Stimulated activated CD4-positive, alpha-beta T cell treated with anti-CD3 and anti-CD28 coated beads, Interleukin-1b, Interleukin-23, amount 100 ng/mL, for 48 hours (primary cell): ENCODE measurements at places on chromosomes 12 and 14.
A peak's percentile ranks its signal among the peaks of the same experiment; 100 is the strongest.

DNA sequence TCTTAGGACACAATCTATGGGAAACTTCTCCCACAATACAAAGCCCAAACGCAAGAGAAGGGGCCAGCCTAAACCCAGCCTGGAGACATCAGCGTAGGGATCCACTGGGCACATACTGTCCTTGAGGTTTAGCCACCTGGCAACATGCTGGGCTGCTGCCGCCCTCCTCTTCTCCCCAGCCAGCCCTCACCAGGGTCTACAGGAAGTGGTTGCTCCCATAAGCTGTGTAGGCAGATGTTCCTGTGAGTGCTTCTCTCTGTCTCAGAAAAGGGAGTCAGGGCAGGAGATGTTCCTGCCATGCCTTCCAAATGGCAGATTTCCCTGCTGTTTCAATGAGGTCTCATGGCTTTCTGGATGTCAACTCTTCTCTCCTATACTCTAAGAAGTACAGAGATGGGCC, 241.4 kb downstream of the PCNX1 start:
- no peak for DNase-seq

DNA sequence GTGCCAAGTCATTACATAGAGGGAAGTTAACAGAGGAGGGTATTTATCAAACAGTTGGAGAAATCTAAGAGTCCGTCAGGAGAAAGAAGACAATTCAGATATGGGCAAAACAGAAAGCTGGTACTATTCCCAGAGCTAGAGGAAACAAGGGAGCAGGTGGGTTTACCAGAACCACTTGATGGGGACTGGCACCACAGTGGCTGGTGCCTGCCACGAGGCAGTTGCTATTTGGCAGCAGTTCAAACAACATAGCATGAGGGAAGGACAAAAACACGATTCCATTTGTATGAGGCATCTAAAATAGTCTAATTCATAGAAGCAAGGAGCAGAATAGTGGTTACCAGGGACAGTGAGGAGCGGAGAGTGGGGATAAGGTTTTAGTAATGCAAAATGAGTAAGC, 24.6 kb upstream of the KLRD1 start:
- DNase-seq: no peak

- DNase-seq: no peak
Measured at GRCh38 chr14:105153739-105154475, 14.7 kb downstream of the JAG2 start.

GRCh38 chr14:56760164-56760914, 49.9 kb downstream of the OTX2 start:
- DNase-seq: no peak

DNA sequence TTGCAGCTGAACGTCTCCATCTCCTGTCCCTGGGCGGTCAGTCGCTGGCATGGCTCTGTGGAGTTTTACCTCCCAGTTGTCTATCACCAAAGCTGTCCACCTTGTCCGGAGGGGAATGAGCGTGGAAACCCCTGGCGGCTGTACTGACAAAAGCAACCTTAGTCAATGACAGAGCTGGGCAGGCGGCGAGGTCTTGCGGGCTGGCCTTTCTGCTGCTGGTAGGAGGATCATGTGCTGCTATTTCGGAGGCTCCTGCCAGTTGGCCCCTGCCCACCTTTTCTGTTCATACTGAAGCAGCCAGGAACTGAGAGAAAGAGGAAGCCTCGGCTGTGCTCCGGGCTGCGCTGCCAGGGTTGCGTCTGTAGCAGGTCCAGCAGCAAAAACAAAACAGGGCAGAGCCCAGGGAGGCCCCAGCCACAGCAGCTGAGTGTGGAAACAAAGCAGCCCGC, 57.7 kb downstream of the HMGA2 start:
- no peak for DNase-seq

- peak; percentile 84 for DNase-seq
Measured at GRCh38 chr12:103505371-103506236, 9.8 kb upstream of the C12orf42 start.

DNA sequence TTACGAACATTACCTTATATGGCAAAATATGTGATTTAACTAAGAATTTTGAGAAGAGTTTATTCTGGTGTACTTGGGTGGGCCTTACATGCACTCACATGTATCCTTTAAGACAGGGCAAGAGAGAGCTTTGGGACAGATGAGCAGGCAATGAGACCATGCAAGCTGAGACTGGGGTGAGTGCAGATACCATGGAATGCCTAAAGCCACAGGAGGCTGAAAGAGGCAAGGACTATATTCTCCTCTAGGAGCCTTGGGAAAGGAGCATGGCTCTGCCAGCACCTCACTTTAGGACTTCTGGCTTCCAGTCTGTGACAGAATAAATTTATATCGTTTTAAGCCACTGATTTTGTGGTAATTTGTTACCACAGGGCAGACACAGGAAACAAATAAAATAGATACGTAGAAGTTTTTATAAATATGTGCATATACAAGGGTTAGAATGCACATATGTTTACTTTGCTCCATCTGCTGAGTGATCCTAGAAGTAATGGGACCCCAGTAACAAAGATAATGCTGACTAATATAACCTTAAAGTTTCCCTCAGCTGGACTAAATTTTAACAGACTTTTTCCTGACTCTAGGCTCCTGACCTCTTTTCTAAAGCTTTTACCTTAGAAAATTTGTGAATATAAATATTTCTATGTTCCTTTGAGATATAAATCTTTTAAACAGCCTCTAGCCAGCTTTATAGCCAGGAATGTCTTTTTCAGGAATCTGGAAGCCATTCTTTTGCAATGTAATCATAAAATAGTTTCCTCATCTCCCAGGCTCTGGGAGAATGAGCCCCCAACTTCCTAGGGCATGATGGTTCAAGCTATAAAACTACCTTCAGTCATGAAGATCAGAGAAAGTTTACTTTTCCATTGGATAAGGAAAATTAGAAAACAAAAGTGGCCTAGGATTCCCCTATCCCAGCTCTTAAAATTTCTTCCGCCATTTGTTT, 216.8 kb downstream of the PPFIA2 start:
- DNase-seq: no peak

DNA sequence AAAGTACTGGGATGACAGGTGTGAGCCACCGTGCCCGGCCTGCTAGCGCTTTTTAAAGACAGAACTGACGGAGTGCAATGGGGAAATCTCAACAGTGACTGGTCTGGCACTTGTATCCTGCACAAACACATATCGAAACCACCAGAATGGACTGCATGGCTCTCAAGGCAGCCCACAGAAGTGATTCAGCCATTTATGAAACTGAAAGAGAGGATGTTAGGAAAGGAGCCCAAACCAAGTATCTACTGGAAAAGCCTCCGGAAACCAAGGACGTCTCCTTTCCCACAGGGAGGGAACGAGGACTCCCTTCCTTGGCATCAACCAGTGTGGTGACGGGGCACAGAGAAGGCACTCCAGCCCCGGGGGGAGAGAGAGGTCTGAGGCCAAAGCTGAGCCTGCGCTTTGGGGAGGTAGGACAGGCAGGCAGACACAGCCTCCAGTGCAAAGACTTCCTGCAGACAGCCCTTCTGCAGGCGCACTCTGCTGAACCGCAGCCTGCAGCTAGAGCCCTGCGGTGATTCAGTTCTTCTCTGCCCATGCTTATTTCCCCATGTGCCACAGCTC, 16.5 kb downstream of the SLC15A4 start:
- no peak for DNase-seq

DNA sequence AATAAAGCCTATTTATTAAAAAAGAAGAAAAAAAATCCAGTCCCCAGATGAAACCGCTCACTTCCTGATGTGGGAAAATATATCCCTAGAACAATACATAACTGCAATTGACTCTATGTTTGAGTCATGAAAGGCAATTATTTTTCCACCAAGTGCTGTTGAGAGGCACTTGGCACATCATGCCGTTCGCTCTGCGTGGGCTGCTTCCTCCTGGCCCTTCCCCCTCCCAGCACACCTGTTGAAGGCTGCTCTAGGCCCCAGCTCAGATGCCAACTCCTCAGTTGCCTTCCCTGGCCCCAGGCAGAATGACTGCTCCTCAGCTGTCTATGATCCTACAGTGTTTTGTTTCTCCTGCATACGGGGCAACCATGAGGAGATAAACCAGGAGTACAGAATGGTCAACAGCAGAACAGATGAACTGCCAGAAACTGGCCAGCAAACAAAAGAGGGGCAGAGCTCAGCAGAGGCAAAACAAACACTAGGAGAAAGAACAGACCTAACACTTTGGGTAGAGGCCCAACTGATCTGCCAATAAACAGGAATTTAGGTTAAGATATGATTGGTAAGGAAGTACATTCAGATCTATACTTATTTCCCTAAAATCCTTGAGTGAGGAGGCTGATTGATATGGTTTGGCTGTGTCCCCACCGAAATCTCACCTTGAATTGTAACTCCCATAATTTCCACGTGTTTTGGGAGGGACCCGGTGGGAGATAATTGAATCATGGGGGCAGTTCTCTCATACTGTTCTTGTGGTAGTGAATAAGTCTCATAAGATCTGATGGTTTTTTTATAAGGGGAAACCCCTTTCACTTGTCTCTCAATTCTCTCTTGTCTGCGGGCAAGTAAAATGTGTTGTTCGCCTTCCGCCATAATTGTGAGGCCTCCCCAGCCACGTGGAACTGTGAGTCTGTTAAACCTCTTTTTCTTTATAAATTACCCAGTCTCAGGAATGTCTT, 58.6 kb downstream of the SLC38A1 start:
- DNase-seq: peak; percentile 80

- DNase-seq: no peak
Measured at GRCh38 chr14:80445605-80446004, 234.3 kb upstream of the DIO2 start.

GRCh38 chr14:50823051-50823761, 7.8 kb downstream of the NIN start:
- peak; percentile 40 for DNase-seq

- no peak for DNase-seq
Measured at GRCh38 chr12:40911676-40912075, 219.4 kb downstream of the CNTN1 start.

DNA sequence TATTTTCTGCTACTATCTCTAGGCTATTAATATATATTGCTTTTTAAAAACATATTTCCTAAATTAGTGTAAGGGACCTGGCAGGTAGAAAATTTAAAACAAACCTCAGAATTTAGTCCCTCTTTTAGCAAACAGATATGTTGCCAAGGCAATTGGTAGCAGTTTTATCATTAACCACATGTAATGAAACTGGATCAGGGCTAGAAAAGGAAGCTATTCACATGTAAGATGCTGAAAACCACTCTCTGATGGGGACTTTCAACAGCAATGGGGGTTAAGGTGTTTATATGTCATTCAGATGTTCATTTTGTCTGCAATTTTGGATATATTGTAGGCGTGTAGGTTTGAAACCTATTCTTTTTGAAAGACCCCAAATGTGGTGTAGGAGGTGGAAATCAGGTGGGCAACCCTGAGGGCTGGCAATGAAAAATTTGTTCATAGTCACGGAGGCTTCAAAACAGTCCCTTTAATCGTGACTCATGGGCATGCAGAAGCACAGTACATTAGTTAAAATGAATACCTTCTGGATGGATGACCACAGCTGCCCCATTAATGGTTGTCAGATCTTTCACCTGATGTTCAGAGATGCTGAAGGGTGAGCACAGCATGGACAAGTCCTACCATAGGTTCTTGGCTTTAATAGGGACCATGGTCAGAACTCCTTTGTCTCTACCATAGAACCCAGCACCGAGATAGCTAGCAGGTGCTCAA, 5.9 kb upstream of the PKP2 start:
- no peak for DNase-seq

- DNase-seq: no peak
Measured at GRCh38 chr12:101414533-101415119, 7.1 kb upstream of the ARL1 start.

DNA sequence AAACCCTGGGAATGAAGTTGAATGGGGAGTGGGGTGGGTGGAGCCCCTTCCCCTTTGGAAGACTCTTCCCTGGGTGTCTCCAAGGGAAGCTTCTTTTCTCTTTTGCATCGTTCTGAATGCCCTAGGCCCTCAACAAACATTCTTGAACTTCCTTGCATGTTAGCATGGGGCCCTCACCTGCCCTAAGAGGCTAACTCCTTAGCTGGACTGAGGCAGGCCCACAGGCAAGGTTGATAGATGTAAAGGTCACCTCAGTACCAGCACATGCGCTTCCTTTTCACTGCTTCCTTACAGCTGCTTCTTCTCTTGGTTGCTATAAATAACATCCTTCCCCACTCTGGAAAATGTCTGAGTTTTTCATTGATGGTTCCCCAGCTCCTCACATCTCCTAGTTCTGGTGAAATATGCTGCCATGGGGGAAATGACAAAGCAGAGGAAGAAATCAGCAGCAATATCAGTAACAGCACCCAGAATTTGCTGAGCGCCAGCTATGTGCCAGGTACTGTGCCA, 160.6 kb upstream of the FRMD6 start:
- DNase-seq: no peak

- no peak for DNase-seq
Measured at GRCh38 chr14:64035143-64035542, 182.3 kb downstream of the SYNE2 start.

DNA sequence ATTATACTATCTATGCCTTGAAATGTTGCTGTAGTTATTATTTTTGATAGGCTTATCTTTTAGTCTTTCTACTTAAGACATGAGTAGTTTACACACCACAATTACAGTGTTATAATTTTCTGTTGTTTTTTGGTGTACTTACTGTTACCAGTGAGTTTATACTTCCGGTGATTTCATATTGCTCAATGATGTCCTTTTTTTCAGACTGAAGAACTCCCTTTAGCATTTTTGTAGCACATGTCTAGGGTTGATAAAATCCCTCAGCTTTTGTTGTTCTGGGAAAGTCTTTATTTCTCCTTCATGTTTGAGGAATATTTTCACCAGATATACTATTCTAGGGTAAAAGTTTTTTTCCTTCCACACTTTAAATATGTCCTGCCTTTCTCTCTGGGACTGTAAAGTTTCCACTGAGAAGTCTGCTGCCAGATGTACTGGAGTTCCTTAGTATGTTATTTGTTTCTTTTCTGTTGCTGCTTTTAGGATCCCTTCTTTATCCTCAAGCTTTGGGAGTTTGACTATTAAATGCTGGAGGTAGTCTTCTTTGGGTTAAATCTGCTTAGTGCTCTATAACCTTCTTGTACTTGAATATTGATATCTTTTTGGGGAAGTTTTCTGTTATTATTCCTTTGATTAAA, 41.5 kb upstream of the FERMT2 start:
- no peak for DNase-seq

DNA sequence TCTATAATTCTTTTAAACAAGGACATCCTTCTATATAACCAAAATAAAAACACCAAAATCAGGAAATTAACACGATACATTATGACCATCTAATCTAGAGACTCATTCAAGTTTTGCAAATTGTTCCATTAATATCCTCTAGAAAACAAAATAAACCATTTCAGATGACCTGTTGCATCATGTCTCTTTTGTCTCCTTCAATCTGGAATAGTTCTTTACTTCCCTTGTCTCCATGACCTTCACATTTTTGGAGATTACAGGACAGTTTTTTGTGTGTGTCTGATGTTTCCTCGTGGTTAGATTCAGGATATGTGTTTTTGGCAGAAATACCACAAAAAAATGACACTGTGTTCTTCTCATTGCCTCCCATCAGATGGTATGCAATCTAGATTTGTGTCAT, 12.5 kb upstream of the DCAF4 start:
- no peak for DNase-seq

GRCh38 chr14:104895207-104895785, 29.4 kb upstream of the PLD4 start:
- DNase-seq: no peak
